Stimulated activated CD4-positive, alpha-beta T cell treated with anti-CD3 and anti-CD28 coated beads, Interleukin-1b, Interleukin-23, amount 100 ng/mL, for 1 hour (primary cell): ENCODE measurements at places on chromosomes 4 and X.
A peak's percentile ranks its signal among the peaks of the same experiment; 100 is the strongest.

- no peak for DNase-seq
These were observed 25.2 kb downstream of the DDIT4L start for GRCh38 chr4:100164808-100165760.

DNA sequence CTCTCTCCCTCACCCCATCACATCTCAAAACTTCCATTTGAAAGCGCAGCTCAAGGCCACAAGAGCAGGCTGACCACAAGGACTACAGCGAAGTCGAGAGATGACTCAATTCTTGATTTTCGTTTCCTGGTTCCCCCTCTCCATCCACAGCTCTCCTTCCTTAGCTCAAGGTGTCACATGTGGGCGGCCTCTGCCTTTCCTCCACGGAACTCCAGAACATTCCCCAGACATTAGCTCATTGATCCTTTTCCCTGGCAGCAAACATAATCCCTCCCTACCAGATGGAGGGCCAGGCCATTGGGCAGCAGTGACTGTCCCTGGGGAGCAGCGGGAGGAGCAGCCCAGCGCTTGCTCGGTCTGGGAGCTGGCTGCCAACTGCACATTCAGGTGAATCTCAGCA, 56.3 kb downstream of the CCDC149 start:
- DNase-seq = no peak

DNA sequence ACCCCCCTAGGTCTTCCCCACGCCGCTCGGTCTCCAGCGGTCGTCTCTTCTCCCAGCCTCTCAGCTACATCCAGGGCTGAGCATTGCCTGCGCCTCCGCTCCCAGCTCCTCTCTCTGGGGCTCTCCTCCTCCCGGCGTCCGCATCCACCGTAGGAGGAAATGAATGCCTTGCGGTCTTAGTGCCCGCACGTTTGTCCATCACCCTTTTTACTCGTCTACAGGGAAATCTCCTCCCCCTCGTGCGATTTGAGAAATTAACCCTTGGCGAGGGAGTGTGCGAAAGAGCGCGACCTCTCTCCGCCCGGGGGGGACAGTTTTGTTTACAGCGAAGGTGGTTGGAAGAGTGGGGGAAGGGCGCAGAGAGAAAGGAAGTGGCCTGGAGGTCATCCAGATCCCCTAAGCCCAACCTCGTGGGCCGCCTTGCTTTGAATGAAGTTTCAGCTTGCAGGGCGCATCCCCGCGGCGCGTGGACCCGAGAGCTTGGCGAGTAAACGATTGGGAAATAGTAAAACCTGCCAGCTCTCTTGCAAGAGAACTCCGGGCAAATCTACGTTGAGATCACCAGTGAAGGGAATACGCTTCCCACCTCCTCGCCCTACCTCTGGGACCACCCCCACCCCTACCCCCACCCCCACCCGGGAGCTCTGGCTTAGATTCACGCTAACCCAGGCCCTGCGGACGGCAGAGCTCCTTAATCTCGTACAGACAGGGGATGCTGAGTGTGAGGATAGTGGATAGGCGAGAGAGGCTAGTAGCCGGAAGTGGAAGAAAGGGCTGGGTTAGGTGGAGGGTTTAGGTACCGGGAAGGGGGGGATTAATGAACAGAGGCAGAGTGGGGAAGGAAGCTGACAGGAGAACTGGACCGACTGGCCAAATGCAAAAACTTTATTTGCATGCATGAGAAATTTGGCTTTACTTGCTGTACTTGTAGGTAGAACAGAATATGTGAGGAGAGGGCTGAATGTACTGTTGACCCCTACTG, at the start of gene ELOVL6:
TSS of gene ELOVL6 (minus strand) at position 181 of the 982 bp plus-strand sequence. CDS start 280 bp downstream, outside the sequence.
- no peak for DNase-seq

DNA sequence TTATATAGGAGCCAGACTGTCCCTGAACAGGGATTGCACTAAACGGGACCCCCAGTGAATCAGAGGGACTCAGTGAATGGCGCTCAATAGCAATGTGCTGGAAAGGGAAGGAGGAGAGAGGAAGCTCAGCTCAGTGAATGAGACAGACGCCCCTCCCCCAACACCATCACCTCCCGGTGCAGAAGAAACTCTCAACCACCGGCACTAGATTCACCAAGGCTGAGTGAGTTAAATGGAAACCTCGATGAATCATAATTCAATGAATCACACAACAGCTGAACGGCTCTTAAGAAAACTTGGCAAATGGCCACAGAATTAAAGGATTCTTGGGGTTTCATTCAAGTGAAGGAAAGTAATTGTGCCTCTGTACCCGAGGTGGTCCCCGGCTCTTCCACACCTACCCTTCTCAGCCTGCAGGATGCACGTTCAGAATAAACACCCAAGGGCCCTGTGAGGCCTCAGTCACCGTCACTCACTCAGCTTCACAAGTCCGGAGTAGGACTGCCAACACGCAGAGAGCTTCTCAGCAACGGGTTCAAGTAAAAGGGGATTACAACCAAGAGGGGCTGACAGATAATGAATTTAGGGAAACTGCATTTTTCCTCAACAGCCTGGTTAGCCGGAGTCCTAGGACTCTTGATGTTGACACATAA, 29.3 kb downstream of the CRMP1 start:
- peak; percentile 12 for DNase-seq

GRCh38 chrX:1041091-1041490, 171.4 kb downstream of the CRLF2 start:
- no peak for DNase-seq

GRCh38 chrX:127649011-127649410, 403.2 kb downstream of the ACTRT1 start:
- no peak for DNase-seq
